ENCODE measurements at places on chromosomes 1 and 21. TPM values are rescaled to one million over a fixed set of nuclear protein-coding genes. Genes with fewer than 3 reads are reported as not detected.

TRMT13 gene
- total RNA-seq = 13.2 TPM

DNA sequence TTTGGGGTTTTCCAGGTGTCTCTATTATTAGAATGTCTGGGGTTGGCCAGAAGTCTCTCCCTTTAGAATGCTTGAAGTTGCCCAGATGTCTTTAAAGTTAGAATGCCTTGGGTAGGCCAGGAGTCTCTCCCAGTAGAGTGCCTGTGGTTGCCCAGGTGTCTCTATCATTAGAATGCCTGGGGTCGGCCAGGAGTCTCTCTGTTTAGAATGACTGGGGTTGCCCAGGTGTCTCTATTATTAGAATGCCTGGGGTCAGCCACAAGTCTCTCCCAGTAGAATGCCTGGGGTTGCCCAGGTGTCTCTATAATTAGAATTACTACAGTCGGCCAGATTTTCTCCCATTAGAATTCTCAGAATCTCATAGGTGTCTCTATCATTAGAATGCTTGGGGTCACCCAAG is 55.2 kb downstream of the RNF187 start:
- DNase-seq = no peak

GRCh38 chr1:242556276-242556675 is 31.8 kb upstream of the PLD5 start:
- DNase-seq = peak; percentile 74

DNA sequence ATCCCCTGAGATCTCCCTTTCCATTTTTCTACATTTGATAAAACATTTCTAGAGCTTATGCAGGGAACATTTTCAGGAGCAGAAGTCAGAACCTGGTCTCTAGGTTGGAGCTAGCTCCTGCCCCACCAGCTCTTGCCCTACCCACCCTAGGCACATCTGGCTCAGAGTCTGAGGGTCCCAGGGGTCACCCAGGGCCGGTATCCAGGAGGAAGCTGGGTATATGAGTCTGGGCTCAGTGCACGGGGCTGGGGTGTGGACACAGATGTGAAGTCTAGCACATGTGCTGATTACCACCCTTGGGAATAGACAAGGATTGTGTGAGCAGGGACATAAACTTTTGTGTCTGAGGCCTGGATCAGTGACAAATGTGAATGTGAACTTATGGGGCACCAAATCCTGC is 95.4 kb downstream of the MATN1 start:
- no peak for DNase-seq

DNA sequence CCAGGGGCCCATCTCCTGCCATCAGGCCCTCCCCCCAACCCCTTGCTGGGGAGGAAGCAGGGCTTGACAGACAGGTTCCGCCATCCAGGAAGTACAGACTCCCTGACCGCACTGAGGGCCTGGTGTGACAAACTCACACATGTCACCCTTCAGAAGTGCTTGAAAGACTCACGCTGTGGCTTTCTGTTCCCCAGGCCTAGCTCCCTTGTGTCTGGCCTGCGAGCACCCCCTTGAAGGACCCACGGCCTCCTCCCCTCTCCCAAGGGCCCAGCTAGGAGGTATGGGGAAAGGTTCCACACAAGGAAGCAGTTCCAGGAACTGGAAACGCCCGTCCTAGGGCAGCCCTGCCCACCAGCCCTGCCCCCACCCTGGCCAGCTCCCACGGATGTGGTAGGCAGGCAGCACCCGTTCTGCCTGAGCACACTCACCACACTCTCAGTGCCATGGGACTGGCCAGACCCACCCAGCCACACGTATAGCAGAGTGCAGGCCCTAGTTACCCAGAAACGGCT is 26.7 kb downstream of the SLC2A1 start:
- DNase-seq = no peak

- no peak for DNase-seq
Observed at GRCh38 chr1:201362906-201363305, 14.6 kb downstream of the TNNT2 start.

DNA sequence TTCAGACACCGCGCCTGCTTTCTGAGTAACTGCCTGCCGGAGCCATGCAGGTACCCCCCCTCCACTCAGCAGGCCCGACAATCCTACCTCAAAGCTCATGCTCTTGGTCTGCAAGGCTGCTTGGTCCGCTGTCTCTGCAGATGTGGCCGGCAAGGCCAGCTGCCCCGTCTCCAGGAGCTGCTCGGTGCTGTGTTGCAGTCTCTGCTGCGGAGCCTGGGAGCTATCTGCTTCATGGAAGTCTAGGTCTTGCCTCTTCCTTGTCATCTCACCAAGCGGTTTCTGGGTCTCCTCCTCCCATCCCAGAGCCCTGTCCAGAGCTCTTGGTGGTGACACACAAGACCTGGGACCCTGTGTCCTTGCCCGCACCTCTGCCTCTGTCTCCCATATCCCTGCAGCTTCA is 24.0 kb upstream of the GNPAT start:
- DNase-seq = no peak

GRCh38 chr1:166084613-166085012 is 82.2 kb downstream of the FAM78B start:
- no peak for DNase-seq

DNA sequence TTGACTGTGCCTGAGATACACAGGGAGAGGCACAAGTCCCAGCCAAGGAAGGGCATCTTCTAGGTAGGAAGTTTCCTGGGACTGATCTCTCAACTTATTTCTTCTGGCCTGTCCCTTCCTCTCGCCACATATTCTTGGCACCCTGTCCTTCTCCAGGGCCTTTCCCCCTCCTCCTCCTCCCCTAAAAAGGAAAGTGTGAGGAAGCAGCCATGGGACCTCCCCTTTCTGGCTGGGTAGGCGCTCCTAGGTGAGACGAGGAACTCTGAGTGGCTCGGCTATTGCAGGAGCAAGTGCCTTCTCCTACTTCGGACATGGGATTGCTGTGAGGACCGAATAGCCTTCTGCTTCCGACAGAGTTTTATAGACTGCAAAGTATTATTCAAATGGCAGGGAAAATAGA is 15.5 kb upstream of the MTARC2 start:
- no peak for DNase-seq

RGS16 gene
- total RNA-seq = not detected

GJA8 gene
- total RNA-seq = not detected

All from HT1080 (cell line).